Left lung (tissue), 14 donors: ENCODE measurements at places on chromosomes 3 and 15. TPM values are rescaled to one million over a fixed set of nuclear protein-coding genes. Genes with fewer than 3 reads are reported as not detected.

GRCh38 chr15:50968353-50968752 lies 59.9 kb downstream of the AP4E1 start:
- H3K4me1 ChIP-seq: no peaks in the 10 kb centered on the region
- no peak overlapping the region for H3K4me3 ChIP-seq
- no peaks in the 10 kb centered on the region for H3K36me3 ChIP-seq
- no peak overlapping the region for H3K27ac ChIP-seq
- DNase-seq: no peak

DNA sequence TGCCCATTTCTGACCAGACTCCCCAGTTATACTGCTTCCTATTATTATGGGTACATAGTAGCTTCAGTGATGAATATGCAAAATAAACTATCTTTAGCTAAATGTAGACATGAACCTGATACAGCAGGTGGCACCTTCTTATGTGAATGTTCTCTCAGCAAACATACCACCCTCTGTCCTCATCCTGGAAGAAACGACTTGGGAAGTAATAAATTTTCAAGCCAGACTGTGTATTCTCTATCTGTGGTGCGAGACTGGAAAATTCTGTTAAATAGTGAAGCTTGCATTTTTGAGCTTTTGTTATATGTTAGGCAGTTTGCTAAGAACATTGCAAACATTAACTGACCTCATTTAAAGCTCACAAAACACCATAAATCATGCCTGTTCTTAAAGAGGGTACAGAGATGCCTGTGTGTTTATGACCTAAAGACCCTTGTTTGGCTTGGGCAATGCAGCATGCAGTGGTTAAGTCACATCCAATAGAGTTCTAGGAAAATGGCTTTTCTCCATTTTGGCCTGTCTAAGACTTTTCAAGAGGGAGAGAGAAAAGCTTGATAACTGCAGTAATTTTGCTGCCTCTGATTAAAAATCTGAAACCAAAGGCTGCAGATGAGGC lies 287.1 kb downstream of the NEK10 start:
- H3K36me3 ChIP-seq: no peaks in the 10 kb centered on the region
- DNase-seq: no peak
- H3K27me3 ChIP-seq: no peaks in the 10 kb centered on the region
- no peak overlapping the region for H3K4me3 ChIP-seq
- no peaks in the 10 kb centered on the region for H3K4me1 ChIP-seq

Gene SPTBN5
- 2.2 TPM for total RNA-seq

- H3K27me3 ChIP-seq: no peaks in the 10 kb centered on the region
- no peak for DNase-seq
- no peaks in the 10 kb centered on the region for H3K4me1 ChIP-seq
- H3K27ac ChIP-seq: no peak overlapping the region
- H3K4me3 ChIP-seq: no peak overlapping the region
These were observed 282.6 kb upstream of the MCTP2 start for GRCh38 chr15:93948726-93949125.

Gene CCDC9B
- 31.7 TPM for total RNA-seq

DNA sequence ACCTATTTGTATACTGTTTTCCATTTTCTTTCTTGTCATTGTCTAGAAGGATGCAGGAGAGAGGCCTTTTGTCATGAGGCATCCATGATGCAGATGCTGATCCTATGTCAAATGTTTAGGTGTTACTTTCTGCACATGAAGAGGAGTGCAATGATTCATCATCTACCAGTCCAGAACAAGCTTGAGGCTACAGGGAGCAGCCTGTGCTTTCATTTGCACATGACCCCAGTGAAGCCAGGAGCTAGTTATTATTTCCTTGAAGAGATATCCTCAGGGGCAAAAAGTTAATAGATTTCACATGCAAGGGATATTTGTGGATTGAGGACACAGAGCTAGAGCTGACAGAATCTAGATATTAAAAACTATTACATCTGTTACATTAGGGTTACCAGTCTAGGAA lies 204.4 kb upstream of the TGFBR2 start:
- no peak for DNase-seq
- H3K4me3 ChIP-seq: no peak overlapping the region
- H3K36me3 ChIP-seq: no peaks in the 10 kb centered on the region
- no peaks in the 10 kb centered on the region for H3K27me3 ChIP-seq
- no peak overlapping the region for H3K27ac ChIP-seq

Gene NR1I2
- total RNA-seq: 0.26 TPM

Gene TTLL3
- total RNA-seq: 33.9 TPM

DNA sequence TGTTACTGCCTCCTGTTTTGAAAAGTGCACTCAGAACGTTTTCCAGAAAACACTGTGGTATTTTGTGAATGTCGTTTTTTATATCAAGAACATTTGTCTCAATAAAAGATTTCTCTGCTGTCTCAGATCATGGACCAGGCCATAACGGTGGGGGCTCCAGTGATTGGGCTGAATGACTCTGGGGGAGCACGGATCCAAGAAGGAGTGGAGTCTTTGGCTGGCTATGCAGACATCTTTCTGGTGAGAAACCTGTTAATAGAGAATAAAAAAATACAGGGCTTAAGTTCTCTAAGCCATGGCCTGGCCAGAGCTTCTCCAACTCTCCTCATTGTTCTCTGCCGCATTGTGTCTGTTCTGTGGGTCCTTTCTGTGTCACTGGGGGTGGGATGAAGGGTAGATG lies 11.7 kb downstream of the PCCB start:
- H3K4me3 ChIP-seq: no peak overlapping the region
- no peak for DNase-seq
- H3K36me3 ChIP-seq: no peaks in the 10 kb centered on the region
- H3K27ac ChIP-seq: no peak overlapping the region
- no peaks in the 10 kb centered on the region for H3K27me3 ChIP-seq
- no peaks in the 10 kb centered on the region for H3K4me1 ChIP-seq

DNA sequence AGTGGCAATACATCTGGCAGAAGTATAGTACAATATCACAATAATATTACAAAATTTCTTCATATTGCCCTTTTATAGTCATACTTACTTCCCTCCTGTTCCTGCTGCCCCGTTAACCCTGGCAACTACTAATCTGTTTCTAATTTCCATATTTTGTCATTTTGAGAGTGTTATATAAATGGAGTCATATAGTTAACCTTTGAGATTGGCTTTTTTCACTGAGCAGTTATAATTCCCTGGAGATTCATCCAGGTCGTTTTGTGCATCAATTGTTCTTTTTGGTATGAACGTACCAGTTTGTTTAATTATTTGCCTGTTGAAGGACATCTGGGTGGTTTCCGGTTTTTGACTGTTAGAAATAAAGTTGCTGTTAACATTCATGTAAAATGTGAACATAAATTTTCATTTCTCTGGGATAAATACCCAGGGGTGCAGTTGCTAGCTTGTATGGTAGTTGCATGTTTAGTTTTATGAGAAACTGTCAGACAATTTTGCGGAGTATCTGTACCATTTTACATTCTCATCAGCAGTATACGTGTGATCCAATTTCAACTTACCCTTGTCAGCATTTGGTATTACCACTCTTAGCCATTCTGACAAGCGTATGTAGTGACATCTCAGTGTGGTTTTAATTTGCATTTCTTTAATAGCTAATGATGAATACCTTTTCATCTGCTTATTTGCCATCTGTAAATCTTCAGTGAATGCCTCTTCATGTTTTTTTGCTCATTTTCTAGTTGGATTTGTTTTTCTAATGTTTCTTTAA lies 32.2 kb upstream of the IL20RB start:
- H3K27me3 ChIP-seq: no peaks in the 10 kb centered on the region
- no peak overlapping the region for H3K4me3 ChIP-seq
- H3K36me3 ChIP-seq: peaks cover 7% of the 10 kb centered on the region
- H3K4me1 ChIP-seq: peaks cover 41% of the 10 kb centered on the region
- no peak for DNase-seq
- H3K27ac ChIP-seq: no peak overlapping the region

DNA sequence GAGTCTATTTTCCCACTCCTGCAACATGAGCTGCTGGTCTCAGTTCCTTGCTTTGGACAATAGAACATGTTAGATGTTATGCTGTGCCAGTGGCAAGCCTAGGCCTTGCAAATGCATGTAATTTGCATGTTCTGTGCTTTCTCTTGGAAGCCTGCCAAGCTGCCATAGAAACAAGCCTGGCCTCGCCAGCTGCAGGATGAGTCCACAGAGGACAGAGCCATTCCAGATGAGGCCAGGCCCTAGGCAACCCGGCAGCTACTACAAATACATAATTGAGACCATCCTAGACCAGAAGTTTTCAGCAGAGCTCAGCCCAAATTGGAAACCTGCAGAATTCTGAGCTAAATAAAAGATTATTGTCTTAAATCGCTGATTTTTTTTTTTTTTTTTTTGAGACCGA lies 39.6 kb downstream of the TRIM69 start:
- H3K27me3 ChIP-seq: no peaks in the 10 kb centered on the region
- H3K4me3 ChIP-seq: no peak overlapping the region
- H3K4me1 ChIP-seq: no peaks in the 10 kb centered on the region

Gene RAB7A
- 253 TPM for total RNA-seq

- no peaks in the 10 kb centered on the region for H3K4me1 ChIP-seq
- H3K4me3 ChIP-seq: no peak overlapping the region
- no peak overlapping the region for H3K27ac ChIP-seq
- H3K36me3 ChIP-seq: no peaks in the 10 kb centered on the region
These were observed 953.4 kb downstream of the AGBL1 start for GRCh38 chr15:87033056-87033455.

GRCh38 chr3:11010426-11011165 lies 18.0 kb downstream of the SLC6A1 start:
- no peaks in the 10 kb centered on the region for H3K4me1 ChIP-seq
- H3K27ac ChIP-seq: no peak overlapping the region
- no peaks in the 10 kb centered on the region for H3K36me3 ChIP-seq
- DNase-seq: no peak
- H3K4me3 ChIP-seq: no peak overlapping the region
- H3K27me3 ChIP-seq: no peaks in the 10 kb centered on the region

Gene COX5A
- 170 TPM for total RNA-seq

Gene HPS3
- total RNA-seq: 28.7 TPM

DNA sequence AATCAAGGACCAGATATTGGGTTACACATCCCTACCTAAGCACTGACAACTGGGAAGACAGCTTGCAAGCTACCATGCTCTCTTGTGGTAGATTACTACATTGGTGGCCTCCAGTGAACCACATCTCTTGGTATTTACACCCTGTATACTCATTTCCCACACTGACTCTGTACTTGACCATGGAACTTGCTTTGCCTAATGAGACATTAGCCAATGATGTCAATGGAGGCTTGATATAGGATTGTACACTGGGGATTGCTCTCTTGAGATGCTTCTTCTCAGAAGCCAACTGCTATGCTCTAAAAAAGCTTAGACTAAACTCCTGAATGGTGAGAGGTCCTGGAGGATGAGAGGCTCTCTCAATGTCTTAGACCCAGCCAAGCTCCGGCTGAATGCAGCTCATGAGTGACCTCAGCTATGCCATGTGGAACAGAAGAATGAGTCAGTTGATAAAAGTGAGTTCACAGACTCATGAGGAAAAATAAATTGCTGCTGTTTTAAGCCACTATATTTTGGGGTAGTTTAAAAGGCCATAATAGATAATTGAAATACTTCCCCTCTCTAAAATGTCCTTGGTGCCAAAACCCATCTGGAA lies 61.5 kb upstream of the GALNT15 start:
- no peak for DNase-seq
- H3K27ac ChIP-seq: no peak overlapping the region
- H3K36me3 ChIP-seq: no peaks in the 10 kb centered on the region
- no peak overlapping the region for H3K4me3 ChIP-seq

DNA sequence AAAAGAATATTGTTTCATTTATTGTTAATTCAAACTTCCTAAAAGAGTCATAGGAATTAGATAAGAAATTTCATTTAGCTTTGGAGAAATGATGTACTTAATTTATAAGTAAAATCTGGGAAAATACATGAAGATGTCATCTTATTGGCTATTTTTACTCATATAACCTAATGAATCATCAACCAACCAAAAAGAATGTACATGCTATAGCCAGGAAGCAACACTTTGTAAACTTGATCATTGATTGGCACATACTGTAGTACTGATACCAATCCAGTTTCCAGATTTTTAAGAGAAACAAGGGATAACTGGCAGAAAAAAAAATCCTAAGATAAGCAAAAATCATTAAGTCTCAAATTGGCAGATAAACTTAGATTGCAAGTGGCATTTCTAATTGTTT lies 207.9 kb upstream of the CDIN1 start:
- no peaks in the 10 kb centered on the region for H3K4me1 ChIP-seq
- H3K27ac ChIP-seq: no peak overlapping the region
- no peaks in the 10 kb centered on the region for H3K36me3 ChIP-seq
- H3K27me3 ChIP-seq: no peaks in the 10 kb centered on the region
- H3K4me3 ChIP-seq: no peak overlapping the region

- peak overlapping the region; percentile 73 for H3K27ac ChIP-seq
- peaks cover 6% of the 10 kb centered on the region for H3K27me3 ChIP-seq
- H3K4me3 ChIP-seq: no peak overlapping the region
- peaks cover 3% of the 10 kb centered on the region for H3K4me1 ChIP-seq
- no peaks in the 10 kb centered on the region for H3K36me3 ChIP-seq
These were observed 3.9 kb upstream of the ATP11B start for GRCh38 chr3:182789371-182789770.

Gene GP5
- 0.16 TPM for total RNA-seq

DNA sequence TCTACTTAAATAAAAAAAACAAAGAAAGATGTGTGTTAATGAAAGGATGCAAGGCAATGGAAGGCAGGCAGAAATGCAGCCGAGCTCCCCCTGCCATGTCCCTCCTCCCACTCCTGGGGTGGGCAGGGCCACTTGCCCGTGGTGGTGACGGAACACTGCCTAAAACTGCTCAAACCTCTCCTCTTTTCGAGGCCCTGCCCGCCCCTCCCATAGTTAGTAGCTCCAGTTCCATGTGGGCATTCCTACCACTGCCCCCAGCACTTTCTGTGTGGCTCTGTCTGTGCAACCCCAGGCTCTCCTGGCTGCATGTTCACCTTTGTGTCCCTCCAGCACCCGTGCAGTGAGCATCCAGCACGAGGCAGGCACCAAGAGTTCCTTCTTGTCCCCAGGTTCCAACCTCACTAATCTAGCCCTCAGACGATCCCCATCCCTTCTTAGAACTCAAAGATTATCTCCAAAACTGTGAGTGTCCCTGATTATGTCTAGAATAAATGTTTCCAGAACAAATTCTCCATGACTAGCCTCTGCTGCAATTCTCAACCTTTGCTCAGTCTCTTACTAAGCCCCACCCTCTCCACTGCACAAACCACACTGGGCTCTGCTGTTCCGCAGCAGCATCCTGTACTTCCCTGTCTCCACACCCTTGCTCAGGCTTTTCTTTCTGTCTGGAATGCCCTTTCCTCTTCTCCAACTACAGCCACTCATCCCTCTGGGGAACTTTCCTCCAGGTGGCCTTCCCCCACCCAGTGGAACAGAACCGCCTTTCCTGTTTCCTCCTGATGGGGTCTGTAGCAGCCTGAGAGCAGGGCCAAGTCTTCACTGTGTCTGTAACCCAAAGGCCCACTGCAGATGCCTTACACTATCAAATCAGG lies 32.6 kb upstream of the SPTBN5 start:
- H3K36me3 ChIP-seq: no peaks in the 10 kb centered on the region
- H3K27ac ChIP-seq: no peak overlapping the region

DNA sequence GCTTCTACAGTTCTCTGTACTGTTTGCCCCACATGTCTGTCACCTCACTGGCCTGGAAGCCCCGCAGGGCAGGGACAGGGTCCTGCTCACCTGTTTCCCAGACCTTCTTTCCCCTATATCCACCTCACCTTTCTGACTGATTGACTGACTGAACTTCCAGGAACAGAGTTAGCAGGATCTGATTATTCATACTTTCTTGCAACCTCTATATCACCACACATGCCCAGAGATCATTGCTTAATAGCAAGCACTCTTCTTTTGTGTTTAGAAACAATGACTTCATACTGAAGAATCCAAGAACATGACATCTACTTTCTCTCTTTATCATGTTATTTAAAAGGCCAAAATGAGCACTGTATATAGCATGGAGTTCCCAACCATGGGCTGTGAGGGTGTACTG lies 18.0 kb upstream of the CLEC3B start:
- H3K36me3 ChIP-seq: no peaks in the 10 kb centered on the region
- peaks cover 27% of the 10 kb centered on the region for H3K4me1 ChIP-seq
- H3K27me3 ChIP-seq: no peaks in the 10 kb centered on the region
- no peak overlapping the region for H3K4me3 ChIP-seq
